Muscle of arm (tissue), 14 donors: ENCODE measurements at places on chromosomes 16 and 17.

DNA sequence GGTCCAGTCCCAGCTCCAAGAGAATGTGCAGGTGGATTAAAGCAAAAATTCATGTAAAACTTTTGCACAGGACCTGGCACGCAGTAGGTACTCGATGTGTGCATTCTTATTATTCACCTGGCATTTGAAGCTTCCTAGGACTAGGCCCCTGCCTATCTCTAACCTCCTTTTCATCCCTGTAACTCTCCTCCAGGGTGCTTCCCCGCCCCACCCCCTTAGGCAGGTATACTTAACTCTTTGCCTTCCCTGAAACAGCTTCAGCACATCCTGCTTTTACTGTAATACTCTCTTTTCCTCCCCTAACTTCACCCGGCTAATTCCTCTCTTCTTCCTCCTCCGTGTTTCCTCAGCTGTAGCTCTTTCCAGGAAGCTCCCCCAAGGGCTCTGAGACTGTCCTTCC lies 54.8 kb downstream of the CDK5R1 start:
- DNase-seq = no peak

GRCh38 chr17:82679586-82680465 lies 18.7 kb downstream of the RAB40B start:
- DNase-seq = no peak

DNA sequence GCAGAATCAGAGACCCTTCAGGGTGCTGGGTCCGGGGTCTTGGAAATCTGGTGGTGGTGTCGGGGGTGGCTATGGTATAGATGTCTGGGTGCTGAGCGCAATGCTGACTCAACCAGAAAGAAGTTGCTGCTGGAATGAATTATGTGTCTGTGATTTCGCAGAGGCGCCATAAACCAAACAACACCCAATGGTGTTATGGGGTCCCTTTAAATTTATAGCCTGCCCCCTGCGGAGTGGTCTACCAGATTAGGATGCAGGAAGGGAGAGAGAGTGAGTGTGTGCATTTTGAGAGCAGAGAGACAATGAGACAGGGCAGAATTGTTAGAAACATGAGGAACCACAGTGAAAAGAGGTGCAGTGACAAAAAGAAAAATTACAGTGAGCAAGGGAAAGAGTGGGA lies 100.7 kb upstream of the CDH11 start:
- DNase-seq = no peak

DNA sequence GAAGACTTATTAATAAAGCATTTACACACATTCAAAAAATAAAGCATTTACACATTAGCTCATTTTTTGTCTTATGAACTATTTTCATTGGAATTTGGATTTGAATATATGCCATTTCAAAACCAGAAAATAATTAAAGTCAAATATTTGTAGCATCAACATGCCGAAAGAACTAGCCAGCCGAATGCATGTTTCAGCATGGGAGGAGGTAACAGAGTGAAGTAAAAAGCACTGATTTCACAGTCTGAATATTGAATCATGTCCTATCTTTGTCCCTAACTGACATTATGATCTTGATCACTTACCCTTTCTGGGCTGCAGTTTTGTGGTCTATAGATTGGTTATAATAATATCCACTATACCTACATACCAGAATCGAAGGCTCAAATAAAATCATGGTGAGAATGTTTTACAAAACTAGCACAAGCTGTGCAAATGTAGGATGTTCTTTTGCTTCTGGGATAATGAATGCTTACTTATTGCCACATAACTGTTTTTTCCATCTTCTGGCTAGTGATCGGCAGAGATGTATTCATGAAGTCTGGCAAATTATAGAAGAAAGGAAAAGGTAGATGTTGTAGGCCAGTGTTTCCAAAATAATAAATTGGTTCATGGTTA lies 84.7 kb downstream of the TUBD1 start:
- DNase-seq = no peak

DNA sequence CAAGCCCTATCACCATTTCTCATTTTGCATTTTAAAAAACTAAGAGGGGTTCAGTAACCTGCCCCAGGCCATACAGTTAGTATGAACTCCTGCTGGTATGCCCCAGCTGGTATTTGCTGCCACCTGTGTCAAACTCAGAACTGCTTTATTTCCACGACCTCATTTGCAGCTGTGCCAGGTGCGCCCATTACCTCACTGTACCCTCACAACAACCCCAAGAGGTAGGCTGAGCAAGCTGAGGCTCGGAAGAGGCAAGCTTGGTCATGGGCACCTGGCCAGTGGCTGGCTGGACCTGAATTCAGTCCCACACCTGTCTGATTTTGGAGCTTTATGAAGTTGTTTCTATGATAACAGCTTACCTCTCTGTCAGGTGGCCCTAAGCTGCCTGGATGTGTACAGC lies 7.6 kb downstream of the EPN2 start:
- no peak for DNase-seq
